Mesenteric fat pad (tissue), 1 donor: ENCODE measurements at places on chromosomes 7 and 10.
A peak's percentile ranks its signal among the peaks of the same experiment; 100 is the strongest.

GRCh38 chr7:31370609-31371008, 30.1 kb upstream of the NEUROD6 start:
- DNase-seq, result no peak

DNA sequence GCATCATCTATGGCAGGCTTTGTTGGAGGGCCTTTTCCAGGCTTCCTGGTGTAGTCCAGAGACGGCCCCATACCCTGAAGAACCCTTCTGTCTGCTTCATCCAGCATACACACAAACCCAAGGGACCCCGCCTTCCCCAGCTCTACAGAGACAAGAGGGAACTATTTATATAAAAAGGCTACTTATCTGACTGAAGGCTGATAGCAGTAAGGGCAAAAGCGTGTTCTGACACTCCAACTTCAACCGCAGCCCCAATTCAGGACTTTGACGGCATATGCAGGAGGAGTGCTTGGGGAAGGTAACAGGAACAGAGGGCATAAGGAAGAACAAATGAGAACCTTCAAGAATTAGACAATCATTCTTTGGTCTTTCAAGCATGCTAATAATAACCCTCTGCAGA, 21.0 kb downstream of the GNA12 start:
- DNase-seq, result peak; percentile 43

GRCh38 chr10:43702213-43702935, 53.7 kb upstream of the ZNF32 start:
- no peak for DNase-seq

- no peak for DNase-seq
Measured at GRCh38 chr7:75995052-75995471, 667 bp upstream of the TMEM120A start.

GRCh38 chr7:140867467-140868462, 57.0 kb downstream of the BRAF start:
- DNase-seq, result no peak

GRCh38 chr7:112481833-112482670, 1.3 kb downstream of the LSMEM1 start:
- DNase-seq, result no peak

- DNase-seq, result no peak
Measured at GRCh38 chr7:41578700-41579099, 124.2 kb downstream of the INHBA start.

DNA sequence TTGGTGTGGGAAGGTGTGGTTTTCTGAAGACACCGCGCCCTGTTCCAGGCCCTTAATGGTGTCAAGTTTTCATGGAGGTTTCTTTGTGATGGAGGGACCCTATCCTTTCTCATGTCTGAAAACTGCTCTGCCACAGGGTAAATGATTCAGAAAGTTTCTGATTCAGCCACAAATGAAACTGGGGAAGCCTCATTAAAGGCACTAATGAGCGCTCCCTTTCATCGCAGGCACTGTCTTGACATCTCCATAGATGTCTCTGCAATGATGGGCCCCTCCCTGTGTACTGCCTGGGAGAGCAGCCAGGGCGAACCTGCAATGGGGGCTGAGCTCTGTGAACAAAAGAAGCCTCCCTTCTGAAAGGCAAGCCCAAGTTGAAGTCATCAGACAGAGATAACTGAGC, 355.3 kb downstream of the PRPF18 start:
- DNase-seq, result no peak

DNA sequence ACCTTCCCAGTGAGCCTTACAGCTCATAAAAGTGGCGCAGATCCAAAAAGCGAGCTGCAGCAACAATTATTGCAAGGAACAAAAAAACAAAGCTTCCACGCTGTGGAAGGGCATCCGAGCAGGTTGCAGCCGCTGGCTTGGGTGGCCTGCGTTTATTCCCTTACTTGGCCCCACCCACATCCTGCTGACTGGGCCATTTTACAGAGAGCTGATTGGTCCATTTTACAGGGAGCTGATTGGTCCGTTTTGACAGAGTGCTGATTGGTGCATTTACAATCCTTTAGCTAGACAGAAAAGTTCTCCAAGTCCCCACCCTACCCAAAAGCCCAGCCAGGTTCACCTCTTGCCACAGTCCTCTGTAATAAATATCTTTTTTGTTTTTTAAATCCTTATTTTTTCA, 85.1 kb downstream of the ADCYAP1R1 start:
- DNase-seq, result no peak

- DNase-seq, result no peak
Measured at GRCh38 chr7:105680505-105681187, 99.4 kb upstream of the EFCAB10 start.

DNA sequence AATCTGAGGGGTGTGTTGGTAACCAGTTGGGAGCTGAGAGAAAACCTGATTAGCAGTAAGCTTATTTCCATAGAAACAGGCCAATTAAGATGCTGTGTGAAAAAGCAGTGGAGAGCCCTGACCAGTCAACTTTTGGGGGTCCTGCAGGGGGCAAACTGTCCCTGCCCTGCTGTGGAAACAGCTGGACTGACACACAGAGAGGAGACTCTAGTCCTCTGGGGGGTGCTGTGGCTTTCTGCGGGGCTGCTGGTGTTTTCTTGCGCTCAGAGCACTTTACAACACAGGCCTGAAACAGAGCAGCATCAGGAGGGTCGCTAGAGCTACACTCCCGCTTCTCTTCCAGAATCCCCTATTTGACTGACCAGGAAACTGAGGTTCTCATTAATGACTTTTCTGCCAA, 546.9 kb upstream of the GALNT17 start:
- no peak for DNase-seq

DNA sequence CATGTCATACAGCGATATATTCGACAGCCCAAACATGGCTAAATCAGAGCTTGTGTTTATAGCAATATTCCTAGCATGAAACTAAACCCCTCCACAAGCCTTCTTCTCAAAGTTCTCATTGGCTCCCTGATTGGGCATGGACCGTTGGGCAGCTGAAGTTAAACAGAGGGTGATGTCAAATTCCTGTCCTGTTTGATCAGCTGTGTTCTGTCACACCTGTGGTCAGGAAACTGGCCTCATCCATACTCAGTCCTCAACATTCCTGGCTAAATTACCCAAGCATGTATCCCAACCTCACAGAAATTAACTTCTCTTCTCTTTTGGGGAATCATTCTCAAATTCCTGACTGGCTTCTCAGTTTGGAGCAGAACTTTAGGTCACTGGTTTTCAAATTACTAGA, 107.9 kb downstream of the ODAD2 start:
- no peak for DNase-seq

- DNase-seq, result no peak
Measured at GRCh38 chr10:74293686-74294371, 142.8 kb downstream of the ADK start.

- no peak for DNase-seq
Measured at GRCh38 chr7:112108981-112109380, 97.2 kb downstream of the DOCK4 start.

- no peak for DNase-seq
Measured at GRCh38 chr7:94008537-94008936, 4.4 kb upstream of the BET1 start.

DNA sequence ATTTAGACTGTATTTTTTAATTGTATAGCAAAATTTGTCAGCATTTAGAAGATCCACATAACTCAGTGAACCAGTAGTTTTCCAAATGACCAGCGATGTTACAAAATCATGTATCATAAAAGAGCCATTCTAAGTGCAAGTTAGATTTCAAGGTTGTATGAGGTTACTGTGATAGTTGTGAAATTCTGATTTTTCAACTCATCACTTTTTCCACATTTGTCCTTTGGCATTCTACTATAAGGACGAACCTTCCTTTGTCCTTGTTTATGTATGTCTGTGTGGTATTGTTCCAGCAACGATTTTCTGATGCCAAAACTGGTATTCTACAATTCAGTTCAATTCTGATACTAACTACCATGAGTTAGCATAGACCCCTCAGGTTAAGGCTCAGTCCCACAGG, 64.2 kb downstream of the TAX1BP1 start:
- DNase-seq, result no peak

DNA sequence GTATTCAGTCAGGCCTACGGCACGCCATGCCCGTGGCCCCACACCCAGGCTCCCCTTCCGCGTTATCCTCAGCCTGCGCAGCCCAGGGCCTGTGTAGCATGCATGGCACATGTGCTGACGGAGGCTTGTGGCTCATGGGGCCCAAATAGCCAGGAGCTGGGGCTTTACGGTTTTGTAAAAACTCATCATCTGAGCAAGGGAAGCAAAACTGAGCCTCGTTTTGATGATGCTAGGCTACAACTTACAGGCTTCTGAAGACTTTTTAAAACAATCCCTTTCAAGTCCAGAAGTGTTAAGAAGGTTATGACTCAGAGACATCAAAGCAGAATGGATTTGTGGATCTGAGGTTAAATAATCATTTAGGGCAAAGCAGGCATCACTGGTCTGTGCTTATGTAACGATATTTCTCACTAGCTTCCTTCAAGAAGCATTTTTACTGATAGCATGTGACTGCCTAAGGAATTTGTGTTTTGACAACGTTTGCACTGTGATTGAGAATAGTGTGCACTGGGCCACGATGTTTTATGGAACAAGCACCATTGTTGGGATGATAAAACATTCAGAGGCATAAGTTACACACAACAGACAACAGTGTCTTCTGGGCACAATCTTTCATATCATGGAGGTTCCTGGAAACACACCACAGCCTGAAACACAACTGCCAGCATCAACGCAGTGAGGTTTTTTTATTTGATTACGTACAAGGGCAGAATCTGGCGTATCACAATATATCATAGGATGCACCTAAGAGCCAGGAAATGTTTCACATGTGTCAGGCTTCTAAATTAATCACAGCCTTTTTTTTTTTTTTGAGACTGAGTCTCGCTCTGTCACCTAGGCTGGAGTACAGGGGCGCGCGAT, 274.3 kb downstream of the CCDC3 start:
- no peak for DNase-seq

DNA sequence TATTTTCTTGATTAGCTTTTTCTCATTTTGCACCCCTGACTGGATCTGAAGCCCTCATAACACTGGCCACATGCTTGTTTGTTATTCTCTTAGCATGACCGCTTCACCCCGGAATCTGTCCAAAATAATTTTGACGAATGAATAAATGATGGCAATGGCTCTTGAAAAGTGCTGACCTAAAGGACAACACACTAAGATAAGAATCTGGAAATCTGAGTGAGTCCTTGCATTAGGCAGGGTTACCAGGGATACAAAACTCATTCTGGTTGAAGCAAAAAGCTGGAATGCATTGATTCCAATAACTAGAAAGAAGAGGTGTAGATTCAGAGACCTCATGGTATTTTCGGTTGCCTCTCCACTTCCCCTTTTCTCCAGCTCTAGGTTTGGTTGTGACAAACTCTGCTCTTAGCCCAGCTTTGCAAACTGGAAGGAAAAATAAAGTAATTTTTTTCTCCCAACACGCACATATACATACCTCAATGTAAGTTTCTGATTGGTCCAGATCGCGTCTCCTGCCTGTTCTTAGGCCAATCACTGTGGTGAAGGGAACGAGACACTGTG, 157.4 kb downstream of the SKIDA1 start:
- DNase-seq, result no peak

DNA sequence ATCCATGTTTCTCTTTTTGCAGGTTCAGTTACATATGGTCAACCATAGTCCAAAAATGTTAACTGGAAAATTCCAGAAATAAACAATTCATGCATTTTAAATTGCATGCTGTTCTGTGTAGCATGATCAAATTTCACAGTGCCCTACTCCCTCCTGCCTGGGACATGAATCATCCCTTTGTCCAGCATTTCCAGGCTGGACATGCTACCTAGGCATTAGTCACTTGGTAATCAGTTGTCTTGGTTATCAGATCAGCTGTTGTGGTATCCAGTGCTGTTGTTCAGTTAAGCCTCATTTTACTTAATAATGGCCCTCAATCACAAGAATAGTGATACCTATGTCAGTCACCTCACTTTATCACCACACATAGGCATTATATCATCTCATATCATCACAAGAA, 7.3 kb upstream of the PNLIP start:
- no peak for DNase-seq

- DNase-seq, result no peak
Measured at GRCh38 chr7:1558841-1559625, 3.0 kb upstream of the TMEM184A start.

- DNase-seq, result no peak
Measured at GRCh38 chr10:75530299-75530698, 98.9 kb downstream of the LRMDA start.

- no peak for DNase-seq
Measured at GRCh38 chr7:36127075-36127740, 25.8 kb upstream of the EEPD1 start.

DNA sequence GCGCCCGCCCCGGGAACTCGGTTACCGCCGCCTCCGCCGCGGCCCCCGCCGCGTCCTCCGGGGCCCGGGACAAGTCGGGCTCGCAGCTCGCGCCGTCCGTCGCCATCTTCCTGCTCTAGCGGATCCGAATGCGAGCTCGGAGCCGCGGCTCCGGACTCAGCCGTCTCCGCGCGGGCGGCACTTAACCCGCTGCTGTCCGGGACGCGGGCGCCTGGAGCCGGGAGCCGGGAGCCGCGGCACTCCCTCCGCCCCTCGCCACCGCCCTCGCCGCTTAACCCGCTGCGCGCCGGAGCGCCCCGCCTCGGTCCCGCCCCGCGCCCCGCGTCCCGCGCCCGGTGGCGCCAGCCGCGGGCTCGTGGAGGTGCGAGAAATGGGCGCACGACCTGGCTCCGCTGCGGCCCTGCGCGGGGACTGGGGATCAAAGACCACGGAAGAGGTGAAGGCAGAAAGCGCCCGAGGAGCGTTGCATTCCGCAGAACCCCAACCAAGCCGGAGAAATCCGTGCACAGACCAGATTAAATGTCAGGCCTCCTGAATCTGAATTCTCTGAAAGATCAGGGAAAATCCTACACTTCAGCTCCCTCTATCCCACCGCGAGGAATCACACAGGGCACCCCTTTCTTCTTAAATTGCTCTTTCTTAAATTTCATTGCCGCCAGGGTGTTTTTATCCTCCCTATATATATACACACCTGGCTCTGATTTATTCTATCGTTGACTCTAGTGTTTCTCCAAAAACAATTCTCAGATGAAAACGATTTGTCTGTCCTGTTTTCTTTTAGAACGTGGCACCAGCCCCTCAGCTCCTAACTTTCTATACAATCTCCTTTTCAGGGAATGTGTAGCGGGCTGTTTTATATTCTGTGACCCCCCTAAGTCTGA, at the start of gene CTTNBP2:
Gene CTTNBP2, minus strand, starts transcription at position 132 of the 881 bp plus-strand sequence. Its CDS starts 26 bp downstream, at position 106.
- DNase-seq, result no peak

GRCh38 chr7:92717993-92718716, 118.2 kb downstream of the CDK6 start:
- DNase-seq, result no peak

- no peak for DNase-seq
Measured at GRCh38 chr7:29538389-29538788, 25.2 kb upstream of the PRR15 start.

DNA sequence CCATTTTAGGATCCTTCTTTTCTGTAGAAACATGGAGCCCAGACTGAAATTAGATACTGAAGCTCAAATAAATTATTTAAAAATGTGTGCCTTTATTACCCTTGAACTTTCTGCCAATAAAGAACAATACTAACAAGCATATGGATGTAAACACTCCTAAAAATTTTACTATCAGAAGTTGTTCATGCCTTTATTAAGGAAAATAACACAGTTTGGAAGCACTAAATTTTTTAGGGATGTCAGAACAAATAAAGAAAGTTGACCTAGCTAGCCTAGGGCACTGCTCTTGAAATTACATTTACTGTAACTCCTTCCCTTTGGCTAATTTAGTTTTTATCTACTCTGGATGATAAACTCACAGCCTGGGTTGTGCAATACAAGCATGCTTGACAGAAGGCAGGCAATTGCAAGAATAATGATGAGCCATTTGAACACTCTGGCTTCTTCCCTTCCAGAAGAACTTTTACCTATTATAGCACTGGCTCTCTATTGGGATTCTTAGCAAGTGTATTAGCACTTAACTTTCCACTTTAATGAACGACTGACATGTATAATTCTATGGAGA, 351.7 kb upstream of the C7orf33 start:
- no peak for DNase-seq

- no peak for DNase-seq
Measured at GRCh38 chr7:77800158-77800557, 1.6 kb downstream of the PHTF2 start.
